ENCODE measurements at places on chromosomes 3 and 15.

DNA sequence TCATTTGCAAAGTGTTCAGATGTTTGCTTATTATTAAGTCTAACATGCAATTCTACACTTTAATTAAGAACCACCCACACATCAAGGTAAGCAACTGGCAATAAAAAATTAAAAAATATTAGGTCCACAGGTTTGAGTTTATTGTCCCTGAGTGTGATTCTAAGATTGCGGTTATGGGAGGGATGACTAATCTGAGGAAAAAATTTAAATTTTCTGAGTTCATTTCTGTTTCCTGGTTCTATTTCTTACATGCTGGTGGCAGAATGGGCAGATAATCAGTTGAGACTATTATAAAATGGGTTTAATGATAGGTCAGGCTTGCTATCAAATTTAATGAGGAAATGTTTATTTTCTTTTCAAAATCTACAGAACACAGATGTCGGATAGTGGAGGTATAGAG, 105.9 kb downstream of the TP63 start:
- H3K4me1 ChIP-seq = no peaks in the 10 kb centered on the region
- no peak overlapping the region for H3K4me3 ChIP-seq
- no peak for DNase-seq
- no peaks in the 10 kb centered on the region for H3K36me3 ChIP-seq
- no peaks in the 10 kb centered on the region for H3K27me3 ChIP-seq

- peak; percentile 9 for DNase-seq
- H3K27me3 ChIP-seq = no peaks in the 10 kb centered on the region
- H3K27ac ChIP-seq = no peak overlapping the region
- H3K4me1 ChIP-seq = peaks cover 20% of the 10 kb centered on the region
- H3K4me3 ChIP-seq = no peak overlapping the region
- no peaks in the 10 kb centered on the region for H3K36me3 ChIP-seq
These were observed 255.6 kb downstream of the MAGI1 start for GRCh38 chr3:65783117-65783516.

DNA sequence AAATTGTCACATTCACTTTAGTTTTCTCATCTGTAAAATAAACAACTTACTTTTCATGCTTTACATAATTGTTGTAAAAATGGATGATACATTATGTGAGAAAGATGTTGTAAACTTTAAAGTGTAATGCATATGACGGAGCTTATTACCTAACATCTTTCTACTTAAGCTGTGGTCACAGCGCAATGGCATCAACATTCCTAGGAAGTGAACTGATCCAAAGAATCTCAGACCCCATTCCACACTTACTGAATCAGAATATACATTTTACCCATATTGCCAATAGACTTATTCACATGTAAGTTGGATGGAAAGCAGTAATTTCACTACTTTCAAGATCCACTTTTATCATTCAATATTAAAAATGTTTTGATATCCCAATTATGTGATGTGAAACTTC, 497.5 kb downstream of the FGF12 start:
- H3K27ac ChIP-seq = no peak overlapping the region
- H3K4me1 ChIP-seq = no peaks in the 10 kb centered on the region
- H3K27me3 ChIP-seq = no peaks in the 10 kb centered on the region
- H3K4me3 ChIP-seq = no peak overlapping the region
- no peak for DNase-seq

GRCh38 chr3:151011427-151011826, 38.9 kb upstream of the CLRN1 start:
- H3K27me3 ChIP-seq = no peaks in the 10 kb centered on the region
- H3K27ac ChIP-seq = no peak overlapping the region
- peak; percentile 72 for DNase-seq
- no peak overlapping the region for H3K4me3 ChIP-seq
- no peaks in the 10 kb centered on the region for H3K36me3 ChIP-seq
